Putamen (tissue), 1 donor: ENCODE measurements at places on chromosomes 5 and 9.

DNA sequence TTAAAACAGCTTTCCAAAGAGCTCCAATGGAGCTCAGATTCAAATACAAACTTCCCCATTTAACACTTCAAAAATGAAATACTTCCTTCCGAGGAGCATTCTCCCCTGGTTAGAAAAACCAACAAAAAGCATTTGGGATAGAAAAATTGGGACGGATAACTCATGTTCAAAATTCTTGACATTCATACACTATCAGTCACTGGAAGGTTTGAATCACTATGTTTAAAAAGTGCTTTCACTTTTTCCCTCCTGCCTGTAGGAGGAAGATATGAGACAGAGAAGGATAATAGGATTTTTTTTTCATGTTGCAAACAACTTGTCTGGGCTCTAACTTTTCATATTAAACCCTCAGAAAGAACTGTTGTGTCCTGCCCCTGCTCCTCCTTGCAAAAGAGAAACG lies 412.0 kb downstream of the ACTL7B start:
- no peak for DNase-seq

GRCh38 chr9:89247431-89248353 lies 63.3 kb upstream of the CKS2 start:
- DNase-seq = no peak

DNA sequence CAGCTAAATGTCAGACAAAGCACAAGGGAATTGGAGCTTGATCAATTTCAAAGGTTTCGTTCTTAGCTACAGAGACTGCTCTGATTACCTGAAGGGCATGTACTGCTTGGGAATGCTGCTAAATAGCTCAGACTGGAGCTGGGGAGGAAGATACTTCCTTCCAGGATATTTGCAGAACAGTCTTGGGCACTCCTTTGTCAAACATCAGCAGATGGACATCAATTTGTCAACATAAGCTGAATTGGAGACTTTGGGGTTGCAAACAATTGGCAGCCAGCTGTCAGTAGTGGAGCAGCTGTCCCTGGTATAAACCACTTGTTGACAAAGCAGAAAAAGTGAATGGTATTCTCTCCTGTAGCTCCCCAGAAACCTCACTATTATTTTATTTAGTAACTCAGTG lies 182.0 kb downstream of the CCDC192 start:
- no peak for DNase-seq

DNA sequence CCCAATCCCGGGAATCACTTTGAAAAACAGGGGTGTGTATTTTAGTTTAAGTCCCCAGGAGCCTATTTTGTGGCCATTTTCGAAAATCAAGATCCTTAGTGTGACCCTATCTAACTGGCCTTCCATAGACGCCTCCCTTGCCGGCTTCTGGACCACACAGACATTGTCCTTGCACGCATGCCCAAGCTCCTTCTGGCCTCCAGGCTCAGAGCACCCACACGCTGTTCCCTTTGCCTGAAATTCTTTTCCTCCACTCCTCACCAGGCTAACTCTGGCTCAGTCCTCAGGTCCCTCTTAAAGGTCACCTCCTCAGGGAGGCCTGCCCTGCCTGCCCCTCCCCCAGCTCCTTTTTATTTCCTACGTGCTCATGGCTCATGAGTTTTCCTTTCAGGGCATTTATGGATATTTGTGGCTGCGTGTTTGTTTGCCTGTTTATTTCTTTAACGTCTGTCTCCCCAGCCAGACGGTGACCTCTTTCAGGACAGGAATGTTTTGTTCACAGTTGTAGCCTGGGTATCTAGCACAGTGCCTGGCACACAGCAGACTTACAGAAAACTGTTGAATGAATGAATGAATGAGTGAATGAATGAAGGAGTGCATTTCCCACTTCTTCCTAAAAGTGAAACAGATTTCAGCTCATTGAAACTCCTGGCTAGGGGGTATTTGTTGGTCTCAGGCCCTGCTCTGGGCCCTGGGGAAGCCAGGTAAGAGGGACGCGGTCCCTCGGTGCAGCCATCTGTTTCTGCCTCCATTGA lies 79.1 kb upstream of the IER5L start:
- DNase-seq = no peak

GRCh38 chr9:83677596-83677995 lies 30.2 kb downstream of the UBQLN1 start:
- no peak for DNase-seq

DNA sequence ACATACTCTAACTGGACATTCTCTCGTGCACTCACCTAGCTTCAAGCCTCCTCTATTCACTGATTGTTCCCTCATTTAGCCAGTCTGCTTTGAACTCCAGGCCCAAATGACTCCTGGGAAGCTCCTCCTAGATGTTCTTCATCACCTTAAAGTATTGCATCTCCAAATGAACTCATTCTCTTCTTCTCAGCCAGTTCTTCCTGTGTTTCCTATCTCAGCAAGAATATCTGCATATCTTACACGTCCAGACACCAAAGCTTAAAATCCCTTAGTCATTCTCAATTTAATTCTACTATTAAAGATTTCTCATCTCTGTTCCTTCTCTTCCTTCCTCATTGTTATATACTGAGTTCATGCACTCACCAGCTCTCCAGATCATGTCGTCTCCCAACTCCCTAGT lies 118.6 kb upstream of the DAB2 start:
- no peak for DNase-seq

DNA sequence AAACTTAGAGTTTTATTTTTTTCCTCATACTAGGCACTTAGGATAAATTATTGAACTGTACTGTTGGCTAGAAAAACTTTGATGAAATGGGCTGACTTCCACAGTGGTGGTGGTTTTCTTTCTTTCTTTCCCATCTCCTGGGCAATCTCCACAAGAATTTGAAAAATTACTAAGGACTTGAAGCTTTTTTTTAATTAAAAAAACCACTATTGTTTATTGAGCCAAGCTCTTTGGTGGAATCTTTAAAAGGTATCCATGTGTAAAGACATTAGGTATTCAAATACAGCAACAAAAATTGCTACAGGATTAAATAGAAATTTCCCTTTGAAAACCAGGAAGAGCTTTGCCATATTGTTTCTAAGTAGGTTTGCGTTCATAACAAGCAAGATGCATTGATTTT lies 14.1 kb downstream of the MARCHF6 start:
- no peak for DNase-seq

- DNase-seq = no peak
Measured at GRCh38 chr9:93204470-93205043, 20.6 kb downstream of the WNK2 start.

DNA sequence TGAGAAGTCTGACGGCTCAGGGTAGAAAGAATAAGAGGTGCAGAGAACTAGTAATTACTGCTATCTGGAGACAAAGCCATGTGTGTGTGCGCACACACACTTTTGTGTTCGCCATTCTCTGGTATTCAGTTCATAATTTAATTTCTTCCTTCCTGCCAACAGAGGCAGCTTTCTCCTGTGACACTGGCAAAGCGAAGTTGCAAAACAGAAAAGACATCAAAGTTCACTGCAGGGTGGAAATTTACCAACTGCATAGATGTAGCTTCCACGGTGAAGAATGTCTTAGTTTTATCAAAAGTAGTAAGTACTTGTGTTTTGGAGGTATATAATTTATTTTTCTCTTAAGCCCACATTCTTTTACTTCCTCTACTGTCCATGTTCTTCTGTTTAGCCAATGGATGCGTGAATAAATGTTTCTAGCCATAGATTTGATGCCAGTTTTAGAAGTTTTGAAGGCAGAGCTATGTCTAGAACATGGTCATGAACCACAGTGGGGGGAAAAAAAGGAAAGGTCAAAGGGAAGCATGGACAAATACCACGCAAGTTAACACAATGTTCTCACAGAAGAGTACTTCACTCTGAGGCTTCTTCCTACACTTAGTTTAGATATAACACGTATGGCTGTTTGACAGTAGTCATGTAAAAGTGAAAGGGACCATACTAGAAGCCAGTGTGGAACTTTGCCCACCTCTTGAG lies 536.5 kb upstream of the GRIA1 start:
- DNase-seq = no peak

GRCh38 chr9:36665387-36665786 lies 92.7 kb downstream of the MELK start:
- no peak for DNase-seq

DNA sequence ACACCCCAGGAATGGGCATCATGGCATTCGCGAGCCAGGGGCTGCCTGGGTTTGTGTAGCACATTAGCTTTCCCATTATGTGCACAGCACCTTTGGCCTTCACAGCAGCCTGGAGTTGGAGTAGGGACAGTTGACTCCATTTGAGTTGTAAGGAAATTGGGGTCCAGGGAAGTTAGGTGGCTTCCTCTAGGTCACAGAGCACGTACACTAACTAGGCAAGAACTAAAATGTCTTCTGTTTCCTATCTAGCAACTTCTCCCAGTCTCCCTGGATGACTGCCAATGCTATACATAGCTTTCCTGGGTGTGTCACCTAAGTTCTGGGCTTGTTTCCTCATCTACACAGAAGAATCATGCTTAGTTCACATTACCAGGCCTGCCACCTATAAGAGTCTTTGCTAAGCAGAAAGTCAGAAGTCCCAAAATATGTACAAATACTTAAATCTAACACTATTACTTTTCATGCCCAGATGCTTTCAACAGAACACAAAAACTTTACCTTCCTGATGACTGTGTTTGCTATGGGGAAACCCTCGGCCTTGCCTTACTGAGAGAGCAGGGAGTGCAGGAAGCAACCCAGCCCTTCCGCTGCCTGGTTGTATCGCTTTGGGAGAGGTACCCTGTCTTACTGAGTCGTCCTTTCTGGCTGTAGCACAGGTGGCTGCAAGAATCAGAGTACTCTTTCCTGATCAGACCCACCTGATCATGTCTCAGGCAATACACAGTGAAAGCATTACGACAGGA lies 12.0 kb downstream of the MACROH2A1 start:
- no peak for DNase-seq

- no peak for DNase-seq
Measured at GRCh38 chr9:93039456-93039855, 19.0 kb upstream of the SUSD3 start.

DNA sequence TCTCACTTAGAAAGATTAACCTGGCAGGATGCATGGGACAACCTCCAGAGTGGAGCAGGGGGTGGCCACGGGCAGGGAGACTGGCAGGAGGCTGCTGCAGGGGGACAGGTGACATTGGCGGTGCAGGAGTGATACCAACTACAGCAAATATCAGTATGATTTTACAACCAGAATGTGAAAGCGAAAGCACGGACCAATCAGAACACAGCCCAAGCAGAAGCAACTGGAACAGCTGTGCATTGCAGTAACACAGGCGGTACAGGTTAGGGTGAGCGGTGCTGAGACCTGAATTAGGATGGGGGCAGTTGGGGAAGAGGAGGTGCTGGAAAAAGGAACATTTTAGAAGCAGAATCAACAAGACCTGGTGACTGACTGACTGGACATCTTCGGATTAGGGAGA lies 29.3 kb downstream of the POLR1E start:
- no peak for DNase-seq

- no peak for DNase-seq
Measured at GRCh38 chr5:138918686-138919085, 43.6 kb upstream of the LRRTM2 start.

DNA sequence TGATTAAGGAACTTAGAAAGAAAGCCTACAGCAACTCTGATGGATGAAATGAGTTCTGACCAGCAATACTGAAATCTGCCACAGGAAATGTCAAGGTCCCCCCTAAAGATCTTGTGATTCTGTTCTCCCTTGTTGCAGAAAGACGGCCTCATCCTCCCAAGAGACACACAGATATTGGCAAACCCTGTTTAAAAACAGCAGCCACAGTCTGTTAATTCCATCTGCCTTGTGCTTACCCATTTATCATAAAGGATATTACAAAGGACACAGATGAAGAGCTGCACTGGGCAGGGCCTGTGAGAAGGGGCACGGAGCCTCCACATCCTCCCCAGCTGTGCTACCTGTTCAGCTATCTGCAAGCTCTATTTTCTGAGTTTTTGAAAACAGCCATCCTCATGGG lies 15.2 kb downstream of the RAPGEF1 start:
- no peak for DNase-seq

- DNase-seq = no peak
Measured at GRCh38 chr9:137752426-137752825, 125.2 kb upstream of the CACNA1B start.

GRCh38 chr5:173762930-173763329 lies 125.2 kb upstream of the CPEB4 start:
- no peak for DNase-seq

GRCh38 chr9:123347289-123348060 lies 8.5 kb upstream of the CRB2 start:
- DNase-seq = no peak

DNA sequence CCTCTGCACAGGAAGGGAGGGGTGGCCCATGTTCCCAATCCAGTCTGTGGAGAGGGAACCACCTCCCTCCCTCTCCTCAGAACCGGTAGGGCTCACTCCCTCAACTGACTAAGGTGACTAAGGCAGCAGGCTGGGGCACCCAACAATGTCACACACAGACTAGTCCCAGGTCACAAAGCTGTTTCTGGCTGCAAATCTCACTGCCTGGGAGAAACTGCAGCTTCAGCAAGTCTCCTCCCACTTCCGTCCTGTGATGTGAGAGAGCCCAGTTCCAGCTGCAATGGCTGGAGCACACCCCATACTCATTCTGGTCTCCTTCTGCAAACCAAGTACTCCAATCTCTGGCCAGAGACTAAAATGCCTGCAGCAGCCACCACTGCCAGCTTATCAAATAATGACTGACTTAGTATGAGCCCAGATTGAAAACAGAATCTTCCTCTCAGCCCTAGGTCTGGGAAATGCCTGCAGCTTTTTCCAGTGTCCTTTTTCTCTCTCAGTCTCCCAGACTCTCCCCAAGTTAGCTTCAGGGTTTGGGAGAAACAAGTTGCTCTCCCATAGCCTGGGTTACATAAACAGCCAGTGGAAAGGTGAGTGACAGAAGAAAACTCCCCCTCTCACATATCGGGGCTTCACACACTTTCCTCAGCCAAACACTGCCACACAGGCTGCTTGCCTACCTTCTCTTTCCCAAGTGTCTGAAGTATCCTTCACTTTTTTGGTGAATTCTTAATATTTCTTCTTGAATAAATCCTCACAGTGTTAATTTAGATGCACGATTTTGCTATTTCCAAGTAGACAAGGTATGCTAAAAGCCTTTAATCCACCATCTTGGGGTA lies 247.4 kb upstream of the RASA1 start:
- peak; percentile 44 for DNase-seq

DNA sequence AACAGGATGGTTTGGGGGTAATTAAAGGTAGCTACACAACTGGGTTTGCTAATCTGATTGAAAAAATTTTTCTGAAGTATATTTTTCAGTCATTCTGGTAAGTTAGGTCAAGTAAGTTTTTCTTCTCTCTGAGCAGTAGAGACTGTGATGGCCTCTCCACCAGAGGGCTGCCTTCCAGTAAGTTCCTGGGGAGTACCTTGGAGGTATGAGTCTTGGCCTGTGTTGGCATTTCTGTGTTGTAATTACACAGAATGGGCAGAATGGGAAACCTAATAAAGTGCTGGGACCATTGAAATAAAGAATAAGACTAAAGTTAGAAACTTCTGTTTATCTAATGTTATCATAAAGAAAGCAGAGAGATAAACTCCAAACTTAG lies 430.8 kb downstream of the ARHGEF28 start:
- no peak for DNase-seq
